ENCODE measurements at places on chromosomes 4 and X.

- DNase-seq, result no peak
Observed at GRCh38 chr4:108877821-108878220, 115.0 kb upstream of the ETNPPL start.

- no peak for DNase-seq
Observed at GRCh38 chr4:20544645-20545044, 155.6 kb upstream of the PACRGL start.

DNA sequence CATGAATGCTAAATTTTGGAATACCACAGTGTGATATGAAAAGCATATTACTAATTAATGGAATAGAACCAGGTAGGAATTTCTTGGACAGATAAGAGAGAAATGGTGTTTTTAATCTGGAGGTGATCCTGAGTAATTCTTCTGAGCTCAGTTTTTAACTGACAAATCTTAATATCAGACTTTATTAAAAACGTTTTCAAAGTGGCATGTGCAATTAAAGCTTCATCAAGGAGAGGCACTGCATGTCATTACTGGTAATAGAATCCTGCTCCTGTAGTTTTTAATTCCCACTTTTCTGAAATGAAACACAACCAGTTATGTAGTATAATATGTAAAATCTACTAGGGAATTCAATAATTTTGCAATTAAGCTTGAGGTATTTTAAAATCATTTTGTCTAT lies 7.0 kb upstream of the PTTG2 start:
- no peak for DNase-seq

DNA sequence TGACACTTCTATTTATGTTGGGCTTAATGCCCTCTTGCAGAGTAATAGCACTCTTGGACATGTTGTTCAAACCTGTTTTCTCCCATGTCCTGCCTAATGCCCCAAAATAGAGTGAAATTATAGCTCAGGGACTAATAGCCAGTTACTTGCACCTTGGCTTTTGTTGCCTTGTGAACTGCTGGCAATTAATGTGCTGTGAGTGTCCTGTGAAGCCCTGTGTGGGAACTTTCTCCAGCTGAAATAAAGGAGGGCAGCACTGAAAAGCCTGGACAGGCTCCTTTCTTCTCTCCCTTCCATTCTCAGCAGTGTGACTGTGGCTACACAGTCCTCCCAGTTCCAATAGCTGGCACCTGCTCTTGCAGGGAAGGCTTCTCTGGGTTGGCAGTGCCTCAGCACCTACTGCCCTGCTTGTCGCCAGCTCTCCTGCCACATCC lies 72.4 kb downstream of the DCLK2 start:
- no peak for DNase-seq

DNA sequence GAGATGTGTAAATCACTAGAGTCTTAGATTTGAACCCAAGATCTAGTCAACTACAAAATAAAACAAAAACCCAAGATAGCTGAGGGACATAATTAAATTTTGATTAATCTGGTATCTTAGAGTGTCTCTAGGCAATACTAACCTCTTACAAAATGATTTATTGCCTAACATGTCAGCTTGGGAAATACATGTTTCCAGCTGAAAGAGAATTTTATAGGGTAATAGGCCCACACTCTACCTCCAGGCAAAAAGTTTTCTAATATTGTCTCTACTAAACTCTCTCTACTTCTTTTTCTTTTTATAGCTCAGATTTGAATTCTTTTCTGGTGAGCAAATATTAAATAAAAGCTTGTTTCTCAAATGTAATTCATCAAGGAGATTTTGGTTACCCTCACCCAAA lies 263.2 kb downstream of the IL15 start:
- DNase-seq, result no peak

DNA sequence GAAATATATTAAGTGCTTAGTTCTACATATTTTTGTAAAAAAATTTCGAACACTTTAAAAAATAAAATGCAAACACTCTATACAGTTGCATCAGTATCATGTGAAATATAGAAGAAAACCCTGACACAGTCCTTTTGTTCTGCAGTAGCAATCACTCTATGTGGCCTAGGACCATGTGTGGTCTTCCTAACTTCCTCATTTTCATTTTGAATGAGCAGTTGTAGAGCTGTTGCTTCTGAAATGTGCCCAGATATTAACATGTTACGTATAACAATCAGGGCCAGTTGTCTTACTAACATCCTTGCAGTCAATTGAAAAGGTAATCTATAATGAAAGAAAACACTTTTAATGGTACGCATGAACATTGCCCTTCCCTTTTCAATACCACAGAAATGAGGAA lies 107.9 kb downstream of the ZNF827 start:
- no peak for DNase-seq

DNA sequence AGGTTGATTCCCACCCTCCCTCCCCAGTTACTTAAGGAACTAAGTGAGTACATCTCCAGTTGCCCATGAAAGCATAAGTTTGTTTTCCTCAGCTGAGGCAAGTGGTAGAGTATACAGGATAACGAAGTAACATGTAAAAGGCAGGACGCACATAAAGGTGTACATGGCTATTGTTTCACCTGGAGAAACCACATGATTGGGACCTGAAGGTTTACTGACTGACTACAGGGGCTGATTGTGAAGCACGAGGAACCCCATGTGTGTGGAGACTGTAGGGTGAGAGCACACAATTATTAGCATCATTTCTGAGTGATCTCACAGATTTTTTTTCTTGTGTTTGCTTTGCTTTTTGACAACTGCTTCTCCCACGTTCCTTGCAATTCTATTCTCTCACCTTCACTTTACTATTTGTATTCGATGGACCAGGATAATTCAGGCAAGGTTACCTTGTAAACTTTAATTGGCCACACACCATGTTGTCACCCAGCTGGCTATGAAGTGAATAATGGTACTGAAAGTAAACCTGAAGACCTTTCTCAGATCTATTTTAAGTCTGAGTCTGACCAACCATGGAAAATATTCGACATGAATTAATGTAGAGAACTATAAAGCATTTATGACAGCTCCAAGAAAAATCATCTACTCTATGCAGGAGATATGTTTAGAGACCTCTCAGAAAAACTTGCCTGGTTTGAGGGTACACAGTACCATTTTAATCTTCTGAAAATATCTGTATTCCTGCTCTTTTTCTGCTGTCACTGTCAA lies 102.5 kb upstream of the MYOZ2 start:
- no peak for DNase-seq

DNA sequence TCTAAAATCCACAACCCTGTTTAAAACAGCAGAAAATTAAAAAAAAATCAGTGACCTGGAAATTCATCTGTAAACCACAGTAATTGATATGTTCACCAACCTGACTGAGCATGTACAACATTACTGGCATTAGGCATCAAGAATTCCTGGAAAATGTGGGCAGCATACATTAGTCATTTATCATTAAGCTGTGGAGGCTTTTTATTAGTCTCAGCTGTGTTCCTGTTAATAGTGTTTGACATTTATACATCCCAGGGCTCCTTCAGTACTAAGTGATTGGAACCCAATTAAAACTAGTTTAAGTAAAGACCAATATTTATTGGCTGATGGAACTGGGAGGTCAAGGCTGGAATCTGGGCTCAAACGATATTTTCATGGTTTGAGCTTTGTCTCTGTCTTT lies 227.3 kb upstream of the GIMD1 start:
- no peak for DNase-seq

DNA sequence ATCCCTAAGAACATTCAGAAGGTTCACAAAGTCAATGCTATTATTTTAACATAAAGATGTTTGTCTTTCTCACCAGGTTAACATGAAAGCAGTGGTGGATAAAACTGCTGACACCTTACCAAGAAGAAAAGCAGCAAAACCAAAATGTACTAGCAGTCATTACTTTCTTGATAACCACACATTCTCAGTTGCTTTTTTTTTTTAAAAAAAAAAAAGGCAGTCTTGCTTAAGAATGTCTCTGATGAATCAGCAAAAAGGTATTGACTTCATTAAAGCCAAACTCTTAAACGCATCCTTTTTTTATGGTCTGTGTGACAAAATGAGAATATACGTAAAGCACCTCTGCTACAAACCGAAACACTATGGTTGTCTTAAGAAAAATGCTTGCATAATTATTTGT lies 31.9 kb downstream of the CDKL2 start:
- DNase-seq, result no peak

DNA sequence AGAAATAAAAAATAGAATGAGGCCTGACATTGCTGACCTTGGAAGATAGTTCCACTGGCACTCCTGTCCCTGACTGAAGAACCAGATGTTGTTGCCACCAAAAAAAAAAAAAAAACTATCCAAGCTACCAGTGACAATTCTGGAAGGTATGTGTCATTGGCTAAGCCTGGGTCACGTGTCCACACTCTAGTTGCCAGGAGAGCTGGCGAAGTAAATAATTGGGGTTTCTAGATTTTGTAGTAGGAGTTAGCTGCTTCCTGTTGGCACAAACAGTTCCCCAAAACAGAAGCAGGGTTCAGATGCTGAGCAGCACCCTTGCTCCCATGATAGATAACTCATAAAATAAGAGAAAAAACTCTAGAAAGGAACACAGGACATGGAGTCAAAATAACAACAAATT lies 20.5 kb downstream of the MND1 start:
- no peak for DNase-seq

DNA sequence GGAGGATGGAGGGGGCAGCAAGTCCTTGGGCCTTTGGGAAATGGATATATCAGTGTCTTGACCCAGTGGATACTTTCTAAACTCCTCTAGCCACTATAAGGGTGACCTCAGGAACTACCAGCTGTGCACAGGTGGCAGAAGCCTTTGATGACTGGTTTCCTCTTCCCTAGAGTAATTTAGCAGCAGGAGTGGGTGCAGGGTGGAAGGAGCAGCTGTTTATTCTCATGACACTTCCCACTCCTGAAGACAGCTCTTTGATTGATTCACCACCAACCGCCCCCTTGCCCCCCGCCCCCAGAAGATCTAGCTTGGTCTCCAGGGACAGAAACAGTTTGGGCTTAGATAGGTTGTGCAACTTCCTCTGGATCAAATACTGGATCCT lies 63.0 kb downstream of the GPC3 start:
- no peak for DNase-seq

- DNase-seq, result no peak
Observed at GRCh38 chr4:121791481-121791880, 9.6 kb upstream of the EXOSC9 start.

DNA sequence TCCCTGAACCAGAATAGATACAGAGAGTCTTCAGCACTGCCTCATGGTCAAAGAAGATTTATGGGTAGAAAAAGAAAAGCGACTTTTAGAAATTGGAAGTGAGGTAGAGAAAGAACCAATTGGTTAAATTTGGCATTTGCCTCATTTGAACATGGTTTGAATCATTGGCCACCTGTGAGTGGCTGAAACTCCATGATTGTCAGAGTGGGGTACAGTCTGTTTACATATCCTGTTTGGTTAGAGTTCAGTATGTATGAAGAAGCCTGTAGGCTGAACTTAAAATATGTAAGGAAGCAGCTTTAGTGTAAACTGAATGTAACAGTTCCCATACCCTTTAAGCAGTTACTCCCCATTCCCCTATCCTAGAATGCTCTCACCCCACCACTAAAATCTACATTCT lies 76.0 kb upstream of the CTSO start:
- DNase-seq, result no peak

DNA sequence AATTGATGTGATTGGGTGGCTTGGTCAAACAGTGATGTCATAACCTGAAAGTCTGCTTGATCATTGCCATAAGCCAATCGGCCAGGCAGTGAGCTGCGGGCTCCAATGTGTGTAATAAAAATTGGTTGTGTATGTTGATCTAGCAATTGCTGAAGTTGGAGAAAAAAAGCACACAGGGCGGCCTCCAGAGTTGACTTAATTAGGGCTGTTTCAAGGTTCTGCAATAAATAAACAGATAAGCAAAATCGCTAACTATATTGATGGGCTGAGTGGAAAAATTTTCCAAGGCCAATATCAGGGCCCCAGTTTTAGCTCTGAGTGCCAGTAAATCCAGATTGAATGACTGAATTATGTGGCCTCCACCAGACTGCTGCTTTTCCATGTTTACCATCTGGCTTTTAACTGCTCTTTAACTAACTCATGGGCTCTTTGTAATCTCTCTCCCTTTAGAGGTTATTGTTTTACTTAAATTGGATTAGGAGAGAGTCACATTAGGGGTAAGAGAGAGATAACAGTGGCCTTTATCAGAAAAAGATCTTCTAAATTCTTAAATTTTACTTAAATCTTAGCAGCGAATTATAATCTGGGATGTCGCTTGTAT lies 160.6 kb upstream of the WDFY3 start:
- DNase-seq, result no peak

DNA sequence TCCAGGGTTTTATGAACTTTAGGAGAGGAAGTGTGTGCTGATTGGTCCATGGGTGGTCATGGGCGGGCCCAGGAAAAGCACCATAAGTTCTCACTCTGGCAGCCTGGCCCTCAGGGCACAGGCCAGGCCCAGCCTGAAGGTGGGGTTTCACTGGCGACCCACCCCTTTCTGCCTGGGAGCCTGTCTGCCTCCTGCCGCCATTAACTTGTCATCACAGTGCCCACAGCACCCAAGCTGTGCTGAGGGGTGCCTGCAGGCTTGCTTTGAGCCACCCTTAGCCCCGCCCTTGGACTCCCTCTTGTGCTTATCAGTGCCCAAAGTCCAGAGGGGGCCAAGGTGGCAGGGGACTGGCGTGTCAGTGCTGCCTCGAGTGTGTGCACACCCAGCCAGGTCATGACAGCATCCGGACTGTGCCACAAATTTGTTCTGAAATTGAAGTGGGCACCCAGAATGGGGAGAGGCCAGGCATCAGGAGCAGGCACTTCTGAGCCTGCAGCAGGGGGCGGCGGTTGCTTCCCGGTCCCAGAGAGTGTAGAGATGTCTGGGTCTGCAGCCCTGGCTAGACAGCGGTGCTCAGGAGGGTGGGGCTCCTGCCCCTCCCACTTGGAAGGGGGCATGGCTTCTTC lies 455.6 kb downstream of the TMA16 start:
- DNase-seq, result no peak

DNA sequence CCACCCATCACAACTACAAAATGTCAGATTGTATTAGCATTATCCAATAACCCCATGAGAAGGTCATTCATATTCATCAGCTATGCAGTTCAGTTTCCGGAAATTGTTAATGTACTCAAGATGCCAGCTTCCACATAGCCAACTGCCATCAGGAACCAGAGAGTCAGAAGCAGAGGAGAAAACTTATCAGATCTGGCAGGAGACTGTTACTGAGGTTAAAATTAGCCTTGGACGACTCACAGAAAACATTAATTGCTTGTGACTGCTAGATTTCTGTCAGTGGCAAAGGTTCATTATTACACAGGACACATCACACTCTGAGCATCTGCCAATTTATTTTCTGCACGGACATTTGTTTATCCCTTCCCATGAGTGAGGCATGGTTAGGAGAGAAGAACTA lies 352.8 kb downstream of the DHRSX start:
- no peak for DNase-seq

DNA sequence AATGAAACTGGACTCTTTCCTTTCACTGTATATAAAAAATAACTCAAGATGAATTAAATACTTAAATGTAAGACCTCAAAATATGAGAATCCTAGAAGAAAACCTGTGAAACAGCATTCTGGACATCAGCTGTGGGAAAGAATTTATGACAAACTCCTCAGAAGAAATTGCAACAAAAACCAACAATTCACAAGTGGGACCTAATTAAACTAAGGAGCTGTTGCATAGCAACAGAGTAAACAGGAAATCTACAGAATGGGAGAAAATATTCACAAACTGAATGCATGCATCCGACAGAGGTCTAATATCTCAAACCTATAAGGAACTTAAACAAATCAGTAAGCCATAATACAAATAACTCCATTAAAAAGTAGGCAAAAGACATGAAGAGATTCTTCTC lies 851.7 kb upstream of the PCDH10 start:
- no peak for DNase-seq
